ENCODE measurements at places on chromosomes 13 and 19. TPM values are rescaled to one million over a fixed set of nuclear protein-coding genes. Genes with fewer than 3 reads are reported as not detected.

DNA sequence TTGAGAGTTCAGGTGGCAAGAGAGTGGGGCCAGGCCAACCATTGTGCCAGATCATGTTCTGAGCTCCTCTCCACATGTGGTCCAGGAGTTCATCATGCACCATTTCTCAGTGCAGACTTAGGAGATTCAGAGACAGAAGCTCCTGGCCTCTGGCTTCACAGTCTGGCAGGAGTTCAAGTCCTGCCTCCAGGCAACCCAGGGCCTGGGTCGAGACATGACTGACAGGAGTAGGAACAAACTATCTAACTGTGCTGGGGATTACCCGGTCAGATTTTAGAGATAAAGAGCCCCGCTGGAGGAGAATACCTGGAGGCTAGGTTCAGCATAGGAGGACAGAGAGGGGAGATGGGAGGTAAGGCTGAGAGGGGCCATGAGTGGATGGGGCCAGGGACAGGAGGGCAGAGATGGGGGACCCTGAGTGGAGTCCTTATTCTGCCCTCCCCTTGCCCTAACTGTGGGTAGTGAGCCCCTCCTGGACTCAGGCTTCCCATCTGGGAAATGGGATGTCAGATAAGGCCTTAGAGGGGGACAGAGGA, 906 bp upstream of the CYP4F11 start:
- no peaks in the 10 kb centered on the region for H3K36me3 ChIP-seq
- peaks cover 3% of the 10 kb centered on the region for H3K27me3 ChIP-seq
- H3K4me3 ChIP-seq, result no peak overlapping the region
- H3K4me1 ChIP-seq, result no peaks in the 10 kb centered on the region

GRCh38 chr19:18311502-18312091, 11.3 kb downstream of the LSM4 start:
- peaks cover 10% of the 10 kb centered on the region for H3K4me1 ChIP-seq
- peaks cover 3% of the 10 kb centered on the region for H3K36me3 ChIP-seq
- H3K27me3 ChIP-seq, result no peaks in the 10 kb centered on the region
- H3K27ac ChIP-seq, result no peak overlapping the region

DNA sequence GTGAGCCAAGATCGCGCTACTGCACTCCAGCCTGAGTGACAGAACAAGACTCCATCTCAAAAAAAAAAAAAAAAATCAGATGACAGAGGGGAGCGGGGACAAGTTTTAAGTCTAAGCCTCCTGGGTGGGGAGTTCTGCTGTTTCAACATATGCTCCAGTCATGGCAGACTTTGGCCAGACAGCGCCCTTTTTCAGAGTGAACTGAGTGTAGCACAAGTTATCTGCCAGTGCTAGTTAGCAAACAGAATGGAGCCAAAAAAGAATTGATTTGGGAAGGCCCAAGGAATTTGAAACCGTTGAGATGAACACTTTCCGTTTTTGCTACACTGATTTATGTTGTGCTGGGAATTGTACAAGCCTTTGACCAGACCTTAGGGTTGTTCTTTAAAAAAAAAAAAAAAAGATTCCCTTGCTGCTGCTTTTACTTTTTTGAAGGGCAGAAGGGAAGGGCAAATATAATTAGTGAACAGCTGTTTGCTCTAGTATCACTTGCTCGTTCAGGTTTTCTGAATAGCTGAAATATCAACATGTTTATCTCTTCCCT, 5.7 kb downstream of the ACTN4 start:
- no peaks in the 10 kb centered on the region for H3K36me3 ChIP-seq
- H3K27me3 ChIP-seq, result no peaks in the 10 kb centered on the region
- H3K4me3 ChIP-seq, result no peak overlapping the region
- H3K4me1 ChIP-seq, result peaks cover 65% of the 10 kb centered on the region
- no peak for DNase-seq
- peak overlapping the region; percentile 57 for H3K27ac ChIP-seq

DNA sequence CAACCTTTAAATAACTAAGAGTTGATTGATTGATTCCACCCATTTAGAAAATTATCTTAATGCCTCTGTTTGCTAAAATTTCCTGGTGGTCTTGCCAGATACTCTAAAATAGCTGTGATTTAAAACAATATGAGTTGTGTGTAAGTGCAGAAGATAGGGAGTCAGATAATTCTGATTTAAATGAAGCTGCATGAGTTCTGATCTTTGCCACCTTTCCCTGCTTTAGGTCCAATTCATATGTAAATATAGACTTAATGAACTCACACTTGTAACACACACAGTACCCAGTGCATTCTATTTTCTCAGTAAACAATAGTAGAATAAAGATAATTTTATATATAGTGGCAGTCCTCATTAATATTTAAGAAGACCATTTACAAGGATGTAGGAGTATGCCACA, 981.8 kb downstream of the SLITRK1 start:
- no peaks in the 10 kb centered on the region for H3K4me1 ChIP-seq
- H3K4me3 ChIP-seq, result no peak overlapping the region
- H3K27me3 ChIP-seq, result no peaks in the 10 kb centered on the region
- no peak for DNase-seq
- H3K36me3 ChIP-seq, result no peaks in the 10 kb centered on the region
- H3K27ac ChIP-seq, result no peak overlapping the region

DNA sequence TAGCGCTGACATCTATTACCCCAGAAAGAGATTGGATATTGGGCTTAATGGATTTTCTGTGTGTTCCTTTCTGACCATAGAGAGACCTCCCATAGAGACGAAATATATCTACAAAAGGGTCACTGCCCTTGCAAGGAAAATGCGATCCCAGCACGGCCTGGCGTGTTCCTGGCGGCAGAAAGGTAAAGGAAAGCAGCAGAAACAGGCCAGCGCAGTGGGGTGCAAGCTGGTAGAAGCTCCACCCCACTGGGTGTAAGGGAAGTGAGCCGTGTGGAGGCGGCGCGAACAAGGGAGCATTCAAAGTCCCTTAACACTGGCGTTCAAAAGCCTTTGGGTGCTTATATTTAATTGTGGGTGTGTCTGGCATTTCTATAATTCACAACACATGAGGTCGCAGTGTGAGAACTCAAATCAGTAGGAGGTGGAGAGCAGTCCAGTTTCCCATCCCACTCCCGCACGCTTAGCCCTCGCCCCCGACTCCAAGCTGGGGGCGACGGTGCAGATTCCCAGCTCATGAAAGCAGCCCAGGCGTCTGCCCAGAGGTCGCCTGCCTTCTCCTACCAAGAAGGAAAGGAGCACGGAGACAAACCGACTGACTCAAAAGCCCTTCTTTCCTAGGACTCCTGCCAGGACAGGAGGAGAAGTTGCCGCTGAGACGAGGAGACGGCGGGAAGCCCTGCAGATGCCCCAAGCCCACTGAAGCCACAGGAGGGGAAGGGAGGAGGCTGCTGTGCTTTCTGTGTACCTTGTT, 478.4 kb downstream of the FOXO1 start:
- no peak overlapping the region for H3K27ac ChIP-seq
- H3K36me3 ChIP-seq, result no peaks in the 10 kb centered on the region
- DNase-seq, result peak; percentile 14
- H3K27me3 ChIP-seq, result no peaks in the 10 kb centered on the region

DNA sequence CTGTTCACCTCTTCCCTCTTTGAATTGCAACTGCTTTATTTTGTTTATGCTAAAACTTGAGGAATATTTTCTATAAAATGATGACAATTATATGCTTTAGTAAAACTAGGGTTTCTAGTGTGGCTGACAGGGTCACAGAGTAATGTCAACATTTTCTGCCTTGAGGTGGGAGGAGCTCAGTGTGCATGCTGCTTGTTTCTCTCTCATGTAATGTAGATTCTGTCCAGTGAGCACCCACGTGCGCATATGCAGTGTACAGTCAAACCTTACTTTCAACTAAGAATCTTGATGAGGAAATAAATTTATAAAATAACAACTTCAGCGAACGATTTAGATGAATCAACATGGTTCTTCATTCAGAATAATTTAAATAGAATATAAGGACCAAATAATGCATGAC, 603.9 kb downstream of the PCDH17 start:
- DNase-seq, result no peak
- H3K27ac ChIP-seq, result no peak overlapping the region
- H3K27me3 ChIP-seq, result no peaks in the 10 kb centered on the region
- H3K36me3 ChIP-seq, result no peaks in the 10 kb centered on the region
- H3K4me3 ChIP-seq, result no peak overlapping the region
- H3K4me1 ChIP-seq, result no peaks in the 10 kb centered on the region

LGALS4 gene
- total RNA-seq, result 1.2 TPM

KRI1 gene
- 64.5 TPM for total RNA-seq

All from CD8-positive, alpha-beta memory T cell (primary cell).